Stimulated activated CD4-positive, alpha-beta T cell treated with anti-CD3 and anti-CD28 coated beads, Interleukin-15, amount 100 ng/mL, for 1 hour (primary cell): ENCODE measurements at places on chromosomes 2 and 18.

DNA sequence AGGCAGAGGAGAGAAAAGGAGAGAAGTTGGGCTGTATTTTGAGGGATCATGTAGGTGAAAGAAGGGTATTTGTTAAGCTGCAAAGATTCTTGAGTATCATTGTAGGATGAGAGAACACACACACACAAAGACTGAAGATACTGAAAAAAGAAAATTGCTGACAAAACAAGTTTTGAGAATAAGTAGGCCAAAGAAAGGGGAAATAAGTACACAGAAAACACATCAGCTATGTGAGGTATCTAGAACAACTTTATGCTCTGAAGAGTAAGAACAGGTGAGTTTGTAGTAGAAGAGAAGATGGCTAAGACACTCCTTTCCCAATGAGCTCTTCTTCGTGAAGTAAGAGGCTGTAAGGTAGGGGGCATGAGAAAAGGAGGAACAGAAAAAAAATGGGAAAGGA lies 28.2 kb downstream of the METTL8 start:
- no peak for DNase-seq

DNA sequence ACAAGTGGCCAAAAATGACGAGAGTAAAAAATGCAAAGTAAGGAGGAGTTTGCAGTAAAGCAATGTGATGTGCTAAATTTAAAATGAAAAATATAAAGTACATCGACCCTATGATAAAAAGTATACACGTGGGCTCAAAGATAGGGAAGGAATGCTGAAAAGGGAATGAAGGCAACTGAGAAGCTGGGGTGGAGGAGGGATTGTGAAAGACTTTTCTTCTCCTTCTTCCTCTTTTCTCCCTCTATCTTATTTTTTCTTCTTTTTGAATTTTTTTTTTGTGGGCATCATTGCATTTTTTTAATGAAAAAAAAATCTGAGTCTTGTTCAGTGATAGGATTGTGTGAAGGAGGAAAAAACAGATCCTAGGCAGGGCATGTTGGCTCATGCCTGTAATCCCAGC lies 57.6 kb upstream of the STK17B start:
- no peak for DNase-seq

DNA sequence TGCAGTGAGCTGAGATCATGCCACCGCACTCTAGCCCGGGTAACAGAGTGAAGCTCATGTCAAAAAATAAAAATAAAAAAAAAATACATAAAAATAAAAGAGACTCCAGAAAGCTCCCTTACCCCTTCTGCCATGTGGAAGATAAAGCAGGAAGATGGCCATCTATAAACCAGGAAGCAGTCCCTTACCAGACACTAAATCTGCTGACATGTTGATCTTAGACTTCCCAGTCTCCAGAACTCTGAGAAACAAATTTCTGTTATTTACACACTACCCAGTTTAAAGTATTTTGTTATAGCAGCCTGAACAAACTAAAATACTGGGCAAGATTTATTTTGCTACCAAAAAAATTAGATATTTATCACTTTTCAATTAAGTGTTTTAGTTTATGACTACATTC lies 136.2 kb upstream of the SMAD7 start:
- no peak for DNase-seq

- no peak for DNase-seq
Measured at GRCh38 chr2:29892585-29893259, 28.7 kb downstream of the ALK start.

DNA sequence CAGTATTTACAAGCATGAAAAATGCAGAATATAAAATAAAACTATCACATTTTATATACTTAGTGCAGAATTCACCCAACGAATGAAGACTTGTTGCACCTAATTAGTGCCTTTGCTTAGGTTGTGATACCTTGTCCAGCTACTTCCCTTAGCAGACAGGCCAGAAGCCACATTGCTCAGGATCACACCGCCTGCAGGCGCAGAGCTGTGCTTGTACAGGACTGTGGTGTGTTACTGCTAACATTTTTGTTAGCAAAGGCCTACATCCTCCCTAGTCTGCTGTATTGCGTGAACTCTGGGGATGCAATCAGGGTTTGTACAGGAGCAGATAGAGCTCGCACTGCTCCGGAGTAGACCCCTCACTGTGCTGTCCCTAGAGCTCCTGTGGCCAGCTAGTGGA lies 336.9 kb downstream of the CBLN2 start:
- no peak for DNase-seq

- DNase-seq, result no peak
Measured at GRCh38 chr2:68819556-68819955, 51.6 kb downstream of the BMP10 start.

GRCh38 chr2:30713698-30714097 lies 93.5 kb downstream of the CAPN13 start:
- DNase-seq, result no peak
